GDM1 (cell line): ENCODE measurements at places on chromosomes 6 and 20.

- DNase-seq = no peak
Observed at GRCh38 chr6:170296746-170297575, 6.1 kb upstream of the DLL1 start.

DNA sequence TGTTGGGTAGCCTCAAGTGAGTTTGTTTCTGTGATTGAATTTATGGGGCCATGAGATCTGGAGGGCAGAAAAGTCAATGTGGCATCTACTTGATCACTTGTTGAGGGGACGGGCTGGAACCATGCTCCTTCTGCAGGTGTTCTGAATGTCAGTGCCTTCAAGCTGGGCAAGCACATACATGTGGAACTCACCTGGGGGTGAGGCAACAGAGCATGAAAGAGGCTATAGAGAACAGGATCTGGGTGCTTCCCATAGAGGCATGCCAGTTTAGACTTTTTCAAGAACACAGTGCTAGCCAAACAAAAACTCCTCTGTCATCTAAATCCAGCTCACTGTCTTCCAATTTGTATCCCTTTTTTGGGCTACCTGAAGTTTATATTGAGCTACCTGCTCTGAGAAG, 77.8 kb upstream of the SLC35B3 start:
- no peak for DNase-seq

GRCh38 chr20:51402201-51402600, 140.3 kb downstream of the NFATC2 start:
- peak; percentile 46 for DNase-seq

GRCh38 chr6:135871296-135871695, 19.8 kb downstream of the PDE7B start:
- DNase-seq = no peak

- DNase-seq = no peak
Observed at GRCh38 chr6:31525932-31526591, 2.7 kb upstream of the MCCD1 start.

GRCh38 chr6:48630511-48630910, 519.5 kb upstream of the PTCHD4 start:
- DNase-seq = no peak

- DNase-seq = no peak
Observed at GRCh38 chr20:16147216-16147615, 426.0 kb downstream of the KIF16B start.

GRCh38 chr6:142960098-142960497, 15.1 kb upstream of the HIVEP2 start:
- no peak for DNase-seq

- DNase-seq = peak; percentile 67
Observed at GRCh38 chr20:4767084-4767483, 45.4 kb downstream of the PRND start.

- DNase-seq = no peak
Observed at GRCh38 chr20:46142124-46142523, 24.0 kb downstream of the CD40 start.

GRCh38 chr6:50822078-50822476, 3.4 kb downstream of the TFAP2B start:
- no peak for DNase-seq

DNA sequence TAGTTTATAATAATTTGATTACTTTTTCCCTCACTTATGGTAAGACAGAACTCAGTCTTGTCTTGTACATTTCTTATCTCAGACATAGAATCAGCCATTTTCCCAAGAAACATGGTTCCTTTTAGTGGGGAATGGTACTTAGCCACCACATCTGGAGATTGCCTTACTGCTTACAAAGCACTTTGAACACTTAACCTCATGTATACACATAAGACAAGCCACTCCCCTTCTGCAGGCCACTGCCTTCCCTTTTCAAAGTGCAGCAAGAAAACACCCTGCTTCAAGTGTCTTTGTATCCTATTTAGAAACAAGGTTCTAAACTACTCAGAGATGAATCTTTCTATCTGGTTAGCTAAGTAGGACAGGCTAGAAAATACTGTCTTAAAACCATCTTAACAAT, 159.2 kb downstream of the UBE3D start:
- DNase-seq = no peak

DNA sequence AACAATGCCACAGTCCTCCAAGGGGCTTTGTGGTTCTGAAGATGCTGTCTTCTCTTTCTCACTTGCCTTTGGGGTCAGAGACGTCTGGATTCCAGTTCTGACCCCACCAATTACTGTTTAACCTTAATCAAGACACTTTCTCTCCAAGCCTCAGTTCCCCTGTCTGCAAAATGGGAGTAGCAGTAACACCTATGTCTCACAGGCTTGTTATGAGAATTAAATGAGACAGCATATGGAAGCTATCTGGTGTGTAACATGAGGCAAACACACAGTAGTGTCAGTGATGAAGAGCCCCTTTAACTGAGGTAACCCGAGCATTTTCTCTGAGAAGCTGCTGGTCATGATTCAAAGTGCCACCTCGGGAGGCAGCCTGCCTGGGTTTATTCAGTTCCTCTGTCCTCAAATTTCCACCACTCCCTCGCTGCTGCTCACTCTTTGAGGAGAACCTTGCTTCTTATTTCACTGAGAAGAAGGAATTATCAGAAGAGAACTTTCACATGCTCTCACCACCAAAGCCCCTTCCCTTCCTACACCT, 11.7 kb downstream of the PPIL1 start:
- DNase-seq = no peak

DNA sequence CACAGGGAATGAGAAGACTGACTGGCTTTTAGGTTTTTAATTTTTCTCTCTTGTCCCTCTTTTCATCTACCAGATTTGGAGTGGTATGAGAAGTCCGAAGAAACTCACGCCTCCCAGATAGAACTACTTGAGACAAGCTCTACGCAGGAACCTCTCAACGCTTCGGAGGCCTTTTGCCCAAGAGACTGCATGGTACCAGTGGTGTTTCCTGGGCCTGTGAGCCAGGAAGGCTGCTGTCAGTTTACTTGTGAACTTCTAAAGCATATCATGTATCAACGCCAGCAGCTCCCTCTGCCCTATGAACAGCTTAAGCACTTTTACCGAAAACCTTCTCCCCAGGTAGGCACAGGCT, 644 bp downstream of the MAD2L1BP start:
- no peak for DNase-seq

DNA sequence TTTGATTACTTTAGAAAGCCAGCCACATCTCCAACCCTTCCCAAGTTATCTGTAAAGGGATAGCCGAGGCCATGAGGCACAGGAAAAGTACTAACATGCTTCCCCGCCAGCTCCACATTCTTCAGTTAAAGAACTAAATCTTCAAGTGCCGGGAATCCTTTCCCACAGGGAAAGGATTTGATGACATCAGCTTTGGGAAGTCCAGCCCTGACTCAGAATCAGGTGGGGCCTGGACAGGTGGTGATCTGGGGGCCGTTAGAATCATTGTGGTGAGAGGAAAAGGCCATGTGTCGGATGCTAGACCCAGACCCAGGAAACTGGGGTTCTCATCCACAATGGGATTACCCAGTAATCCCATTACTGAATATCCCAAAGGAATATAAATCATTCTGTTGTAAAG, 580.0 kb downstream of the QKI start:
- no peak for DNase-seq

DNA sequence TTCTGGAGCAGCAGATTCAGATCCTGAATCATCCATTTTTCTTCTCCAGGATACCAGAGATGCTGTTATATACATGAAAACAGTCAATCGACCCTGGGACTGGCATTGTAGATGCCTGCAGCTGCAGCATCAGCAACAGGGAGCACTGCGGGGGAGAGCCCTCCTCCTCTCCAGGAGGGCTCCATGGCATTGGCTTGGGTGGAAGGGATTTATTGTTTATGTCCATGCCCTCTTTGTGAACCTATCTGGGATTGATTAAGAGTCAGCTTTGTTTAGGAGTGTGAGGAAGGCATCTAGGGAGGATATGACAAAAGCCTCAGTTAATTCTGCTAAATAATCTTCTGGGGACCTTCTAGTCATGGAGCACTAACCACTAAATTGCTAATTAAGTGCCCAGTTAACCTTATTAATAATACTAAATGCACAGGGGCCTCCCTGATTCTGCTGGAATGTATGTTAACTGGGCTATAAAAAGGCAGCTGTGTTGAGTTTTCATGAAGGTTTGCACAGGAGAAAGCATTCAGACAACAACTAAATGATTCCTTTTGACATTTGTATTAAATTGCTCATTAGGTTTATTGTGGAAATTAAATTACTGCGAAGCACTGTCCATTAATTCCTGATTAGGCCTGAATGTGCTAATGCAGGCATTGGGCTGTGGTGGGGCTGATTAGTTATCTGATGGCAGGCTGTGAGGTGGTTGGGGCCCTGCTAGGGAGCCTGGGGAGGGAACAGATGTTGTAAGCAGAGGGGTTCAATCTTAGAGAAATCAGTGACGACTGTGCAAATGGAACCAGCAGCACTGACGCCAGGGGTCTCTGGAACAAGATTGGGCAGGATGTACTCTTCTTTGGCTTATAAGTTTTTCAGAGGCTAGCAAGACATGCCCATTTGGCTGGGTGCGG, 57.6 kb downstream of the IMPG1 start:
- no peak for DNase-seq

DNA sequence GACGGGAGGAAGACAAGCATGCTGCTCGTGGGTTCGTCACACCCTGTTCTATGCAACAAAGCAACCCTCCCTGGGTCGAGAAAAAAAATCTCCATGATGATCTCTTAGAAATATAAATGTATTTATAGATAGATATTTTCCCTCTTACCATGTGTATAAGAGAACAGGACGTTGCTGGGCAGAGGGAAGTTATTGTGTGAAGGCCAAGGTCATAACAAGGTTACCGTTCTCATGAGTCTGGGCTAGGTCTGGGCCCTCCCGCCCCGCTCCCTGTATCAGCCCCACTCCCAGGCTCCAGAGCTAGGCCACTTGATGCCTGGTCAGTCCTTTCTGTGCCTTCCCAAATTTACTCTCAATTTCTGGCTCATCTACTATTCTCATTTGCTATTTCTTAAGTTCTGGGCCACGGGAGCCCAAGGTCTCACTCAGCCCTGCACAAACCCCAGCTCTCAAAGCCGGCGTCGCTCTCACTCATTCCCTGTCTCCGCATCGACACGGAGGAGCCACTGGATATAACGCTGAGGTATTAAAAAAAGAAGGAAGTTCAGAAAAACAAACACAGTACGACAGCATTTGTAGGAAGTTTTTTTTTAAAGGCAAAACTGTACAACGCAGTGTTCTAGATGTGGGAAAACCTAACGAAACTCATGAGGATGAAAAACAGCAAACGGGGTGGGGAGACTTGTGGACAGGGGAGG, 96.8 kb downstream of the PSMG4 start:
- DNase-seq = no peak

DNA sequence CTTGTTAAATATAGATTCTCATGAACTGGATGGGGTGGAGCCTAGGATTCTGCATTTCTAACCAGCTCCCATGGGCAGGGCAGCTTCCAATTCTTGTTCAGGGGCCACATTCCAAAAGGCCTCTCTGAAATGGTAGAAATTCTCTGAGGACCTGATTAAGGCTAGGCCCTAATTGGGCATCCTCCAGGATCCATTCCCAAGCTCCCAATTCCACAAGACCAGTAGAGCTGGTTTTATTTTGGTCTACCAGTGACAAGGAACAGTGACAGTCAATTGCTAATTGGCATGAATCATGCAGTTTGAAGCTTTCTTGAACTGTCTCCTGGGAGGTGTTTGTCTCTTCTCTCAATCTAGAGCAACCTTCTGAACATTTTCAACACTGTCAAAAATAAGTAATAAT, 3.0 kb downstream of the THBD start:
- DNase-seq = no peak

DNA sequence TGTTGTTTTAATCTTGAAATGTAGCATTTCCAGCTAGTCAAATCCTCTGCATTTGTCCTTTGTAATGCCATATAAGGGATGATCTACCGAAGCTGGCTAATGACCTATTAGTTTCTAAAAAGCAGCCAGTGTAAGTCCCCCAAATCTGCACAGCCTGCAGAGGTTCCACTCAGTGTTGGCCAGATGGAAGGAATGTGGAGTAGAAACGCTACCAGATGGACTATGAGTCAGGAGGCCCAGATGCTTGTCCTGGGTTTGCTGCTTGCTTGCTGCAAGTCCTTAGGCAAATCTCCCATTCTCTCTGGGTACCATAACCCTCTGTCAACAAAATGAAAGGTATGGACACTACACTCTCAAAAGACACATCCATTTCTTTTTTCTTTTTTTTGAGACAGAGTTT, 149.8 kb downstream of the BTBD9 start:
- DNase-seq = no peak

GRCh38 chr6:89952686-89953085, 58.4 kb downstream of the GJA10 start:
- peak; percentile 49 for DNase-seq

- no peak for DNase-seq
Observed at GRCh38 chr6:168628176-168628553, 187.2 kb downstream of the SMOC2 start.

DNA sequence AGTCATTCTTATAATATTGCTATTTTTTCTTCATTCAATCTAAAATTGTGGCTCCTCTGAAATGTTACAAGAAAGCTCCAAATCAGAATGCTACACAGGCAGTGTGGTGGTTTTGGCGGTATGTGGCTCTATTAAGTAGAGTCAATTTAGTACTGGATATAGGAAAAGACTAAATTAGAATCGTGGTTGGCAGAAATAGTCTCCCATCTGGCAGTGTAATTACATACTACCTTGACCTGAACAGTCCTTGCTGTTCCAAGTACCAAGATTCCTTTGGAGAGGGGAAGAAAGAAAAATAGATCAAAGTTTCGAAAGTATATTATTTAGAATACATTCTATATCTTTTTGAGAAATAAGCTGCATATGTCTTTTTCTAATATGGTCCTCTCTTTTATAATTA, 78.2 kb downstream of the C6orf118 start:
- DNase-seq = no peak

GRCh38 chr6:136618086-136618485, 67.9 kb upstream of the MAP7 start:
- no peak for DNase-seq

- DNase-seq = no peak
Observed at GRCh38 chr6:149969635-149970034, 5.9 kb downstream of the ULBP1 start.

DNA sequence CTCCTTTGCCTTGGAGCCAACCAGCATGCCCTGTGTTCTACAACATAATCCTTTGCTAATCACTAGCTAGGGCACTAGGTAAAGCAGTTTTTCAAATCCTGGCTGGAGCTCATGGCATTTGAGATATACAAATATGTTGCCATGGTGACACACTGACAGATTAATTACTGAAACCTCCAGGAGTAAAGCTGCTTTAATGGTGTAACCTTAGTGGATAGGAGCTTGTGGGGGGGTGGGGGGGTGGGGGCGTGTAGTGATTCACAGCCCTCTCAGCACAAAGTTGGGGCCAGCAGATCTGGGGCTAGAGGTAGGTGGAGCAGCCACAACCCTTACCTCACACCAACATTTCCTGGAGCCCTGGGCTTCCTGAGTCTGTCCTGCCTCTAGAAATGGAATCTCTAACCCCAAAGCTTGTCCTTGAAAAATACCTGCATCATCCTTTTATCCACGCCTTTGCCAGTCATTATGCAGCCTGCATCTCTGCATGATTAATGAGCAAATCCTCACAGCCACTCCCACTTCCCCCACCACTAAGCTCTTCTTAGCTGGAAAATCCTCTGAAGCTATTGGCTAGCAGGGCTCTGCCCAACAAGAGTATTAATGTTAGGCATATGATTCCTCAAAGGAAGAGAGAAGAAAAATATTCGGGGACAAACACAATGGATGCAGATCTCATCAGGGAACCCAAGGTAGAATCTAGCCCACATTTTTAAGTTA, 84.5 kb upstream of the PRND start:
- no peak for DNase-seq

GRCh38 chr20:3150908-3151307, 8.8 kb downstream of the FASTKD5 start:
- DNase-seq = no peak
